ENCODE measurements at places on chromosomes 4 and X. TPM values are rescaled to one million over a fixed set of nuclear protein-coding genes. Genes with fewer than 3 reads are reported as not detected.
A peak's percentile ranks its signal among the peaks of the same experiment; 100 is the strongest.

The MAGED4B gene
- 16.1 TPM for total RNA-seq

The GABRG1 gene
- not detected for total RNA-seq

The CLGN gene
- total RNA-seq = 3.6 TPM

The COL25A1 gene
- 0.16 TPM for total RNA-seq

The FGF5 gene
- 2.5 TPM for total RNA-seq

The TKTL1 gene
- total RNA-seq = not detected

The ARHGEF6 gene
- 19.2 TPM for total RNA-seq

The JCHAIN gene
- total RNA-seq = not detected

The SSX2 gene
- not detected for total RNA-seq

The PGAM4 gene
- total RNA-seq = not detected

GRCh38 chr4:112172180-112172579 is 26.9 kb downstream of the FAM241A start:
- no peaks in the 10 kb centered on the region for H3K27me3 ChIP-seq
- H3K4me1 ChIP-seq = peaks cover 22% of the 10 kb centered on the region
- no peak overlapping the region for H3K27ac ChIP-seq

DNA sequence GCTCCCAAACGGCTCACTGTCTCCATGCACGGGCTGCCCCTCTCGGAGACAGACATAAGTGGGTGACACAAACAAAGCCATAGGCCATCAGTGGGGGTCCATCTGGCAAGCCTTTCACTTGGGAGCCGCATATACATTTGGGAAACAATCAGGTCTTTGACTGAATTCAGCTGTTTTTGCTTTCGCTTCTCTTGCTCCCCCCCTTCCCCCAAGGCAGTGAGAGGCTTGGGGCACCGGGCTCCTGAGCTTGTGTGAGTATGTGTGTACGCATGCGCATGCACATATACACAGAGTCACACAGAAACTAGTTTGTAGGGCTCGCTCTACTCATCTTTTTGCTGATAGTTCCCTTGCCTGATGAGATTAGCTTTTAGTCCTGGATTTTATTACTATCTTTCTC is 284.4 kb downstream of the AFF2 start:
- H3K4me3 ChIP-seq = no peak overlapping the region
- no peaks in the 10 kb centered on the region for H3K36me3 ChIP-seq
- no peaks in the 10 kb centered on the region for H3K27me3 ChIP-seq
- H3K27ac ChIP-seq = no peak overlapping the region
- no peak for DNase-seq

GRCh38 chr4:60128888-60129287 is 1071.2 kb upstream of the ADGRL3 start:
- H3K27me3 ChIP-seq = no peaks in the 10 kb centered on the region
- no peaks in the 10 kb centered on the region for H3K36me3 ChIP-seq
- no peak overlapping the region for H3K4me3 ChIP-seq
- DNase-seq = no peak
- H3K27ac ChIP-seq = no peak overlapping the region

- H3K27ac ChIP-seq = no peak overlapping the region
- no peaks in the 10 kb centered on the region for H3K4me1 ChIP-seq
- no peaks in the 10 kb centered on the region for H3K27me3 ChIP-seq
- DNase-seq = no peak
- no peak overlapping the region for H3K4me3 ChIP-seq
- no peaks in the 10 kb centered on the region for H3K36me3 ChIP-seq
These were observed 413.2 kb upstream of the TECRL start for GRCh38 chr4:64822405-64822804.

DNA sequence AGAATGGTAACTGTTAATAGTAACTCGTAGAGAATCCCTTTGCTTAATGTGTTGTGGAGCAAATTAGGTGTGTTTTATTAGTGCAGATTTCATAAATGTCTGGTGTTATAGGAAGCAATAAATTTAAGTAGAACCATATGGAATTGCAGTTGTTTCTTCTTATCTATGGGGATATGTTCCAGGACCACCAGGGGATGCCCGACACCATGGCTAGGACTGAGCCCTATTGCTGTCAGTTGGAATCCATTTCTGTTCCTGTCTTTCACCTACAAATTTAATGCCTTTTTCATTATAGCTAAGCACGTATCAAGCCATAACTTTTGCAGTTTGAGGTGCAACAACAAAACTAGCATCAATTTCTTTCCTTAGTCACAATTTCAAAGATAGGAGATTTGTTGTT is 72.5 kb downstream of the DDIT4L start:
- no peak for DNase-seq
- no peaks in the 10 kb centered on the region for H3K4me1 ChIP-seq
- no peaks in the 10 kb centered on the region for H3K27me3 ChIP-seq
- H3K4me3 ChIP-seq = no peak overlapping the region
- no peaks in the 10 kb centered on the region for H3K36me3 ChIP-seq

- H3K36me3 ChIP-seq = no peaks in the 10 kb centered on the region
- no peak overlapping the region for H3K4me3 ChIP-seq
- H3K4me1 ChIP-seq = no peaks in the 10 kb centered on the region
- DNase-seq = no peak
- no peaks in the 10 kb centered on the region for H3K27me3 ChIP-seq
These were observed 122.4 kb upstream of the NPY2R start for GRCh38 chr4:155085843-155086530.

- H3K4me1 ChIP-seq = peaks cover 31% of the 10 kb centered on the region
- no peak overlapping the region for H3K27ac ChIP-seq
- H3K36me3 ChIP-seq = no peaks in the 10 kb centered on the region
- no peak overlapping the region for H3K4me3 ChIP-seq
These were observed 19.3 kb downstream of the DDIT4L start for GRCh38 chr4:100170986-100171385.

DNA sequence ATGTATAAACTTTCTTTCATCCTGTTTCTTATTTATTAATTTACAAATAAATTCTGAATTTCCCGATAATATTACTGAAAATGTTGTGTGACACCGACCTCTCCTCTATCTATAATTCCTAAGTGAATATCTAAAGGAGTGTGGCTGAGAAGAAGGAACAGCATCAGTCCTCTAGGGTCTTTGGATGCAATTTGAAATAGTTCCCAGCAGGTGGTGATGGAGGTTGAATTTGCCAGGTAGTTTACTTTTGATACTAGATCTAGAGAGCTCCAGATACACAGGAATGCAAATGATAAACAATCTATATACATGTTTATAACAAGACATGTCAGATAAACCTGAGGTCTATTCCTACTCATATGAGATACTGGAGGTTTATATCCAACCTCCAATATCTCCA is 305.4 kb downstream of the PCDH18 start:
- no peaks in the 10 kb centered on the region for H3K27me3 ChIP-seq
- H3K27ac ChIP-seq = no peak overlapping the region
- no peaks in the 10 kb centered on the region for H3K4me1 ChIP-seq

- no peaks in the 10 kb centered on the region for H3K27me3 ChIP-seq
- H3K4me3 ChIP-seq = peak overlapping the region; percentile 19
- H3K27ac ChIP-seq = peak overlapping the region; percentile 95
- peaks cover 27% of the 10 kb centered on the region for H3K4me1 ChIP-seq
- peaks cover 6% of the 10 kb centered on the region for H3K36me3 ChIP-seq
- DNase-seq = peak; percentile 98
These were observed 293.1 kb downstream of the CAMK2D start for GRCh38 chr4:113468165-113469022.

GRCh38 chrX:41475191-41475590 is 28.0 kb downstream of the NYX start:
- no peaks in the 10 kb centered on the region for H3K27me3 ChIP-seq
- H3K27ac ChIP-seq = no peak overlapping the region
- H3K36me3 ChIP-seq = no peaks in the 10 kb centered on the region
- H3K4me3 ChIP-seq = no peak overlapping the region

DNA sequence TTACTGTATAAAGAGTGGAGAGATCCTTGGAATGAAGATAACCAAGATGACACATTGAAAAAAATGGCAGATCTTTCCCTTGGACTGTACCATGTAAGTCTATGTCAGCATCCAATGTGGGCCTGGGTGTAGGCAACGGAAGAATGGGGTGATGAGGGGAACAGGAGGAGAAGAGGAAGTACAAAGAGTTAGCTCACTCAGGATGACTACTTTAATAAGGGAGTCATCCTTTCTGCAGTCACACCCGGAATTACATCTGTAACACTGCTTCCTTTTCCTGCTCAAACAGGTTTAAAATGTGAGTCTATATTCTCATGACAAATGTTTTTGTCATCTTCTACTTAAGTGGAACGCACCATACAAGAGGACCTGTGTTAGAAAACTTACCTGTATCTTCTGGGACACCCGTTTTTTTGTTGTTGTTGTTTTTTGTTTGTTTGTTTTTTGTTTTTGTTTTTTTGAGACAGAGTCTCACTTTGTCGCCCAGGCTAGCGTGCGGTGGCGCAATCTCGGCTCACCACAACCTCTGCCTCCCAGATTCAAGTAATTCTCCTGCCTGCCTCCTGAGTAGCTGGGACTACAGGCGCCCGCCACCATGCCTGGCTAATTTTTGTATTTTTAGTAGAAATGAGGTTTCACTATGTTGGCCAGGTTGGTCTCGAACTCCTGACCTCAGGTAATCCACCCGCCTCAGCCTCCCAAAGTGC is 18.0 kb downstream of the HPSE start:
- H3K4me3 ChIP-seq = no peak overlapping the region
- H3K27me3 ChIP-seq = no peaks in the 10 kb centered on the region
- H3K36me3 ChIP-seq = no peaks in the 10 kb centered on the region
- DNase-seq = no peak
- H3K4me1 ChIP-seq = no peaks in the 10 kb centered on the region
- H3K27ac ChIP-seq = no peak overlapping the region

GRCh38 chrX:24184018-24184417 is 34.5 kb downstream of the ZFX start:
- H3K27ac ChIP-seq = no peak overlapping the region
- H3K4me1 ChIP-seq = peaks cover 6% of the 10 kb centered on the region
- H3K4me3 ChIP-seq = no peak overlapping the region
- no peak for DNase-seq
- no peaks in the 10 kb centered on the region for H3K27me3 ChIP-seq
- peaks cover 17% of the 10 kb centered on the region for H3K36me3 ChIP-seq

DNA sequence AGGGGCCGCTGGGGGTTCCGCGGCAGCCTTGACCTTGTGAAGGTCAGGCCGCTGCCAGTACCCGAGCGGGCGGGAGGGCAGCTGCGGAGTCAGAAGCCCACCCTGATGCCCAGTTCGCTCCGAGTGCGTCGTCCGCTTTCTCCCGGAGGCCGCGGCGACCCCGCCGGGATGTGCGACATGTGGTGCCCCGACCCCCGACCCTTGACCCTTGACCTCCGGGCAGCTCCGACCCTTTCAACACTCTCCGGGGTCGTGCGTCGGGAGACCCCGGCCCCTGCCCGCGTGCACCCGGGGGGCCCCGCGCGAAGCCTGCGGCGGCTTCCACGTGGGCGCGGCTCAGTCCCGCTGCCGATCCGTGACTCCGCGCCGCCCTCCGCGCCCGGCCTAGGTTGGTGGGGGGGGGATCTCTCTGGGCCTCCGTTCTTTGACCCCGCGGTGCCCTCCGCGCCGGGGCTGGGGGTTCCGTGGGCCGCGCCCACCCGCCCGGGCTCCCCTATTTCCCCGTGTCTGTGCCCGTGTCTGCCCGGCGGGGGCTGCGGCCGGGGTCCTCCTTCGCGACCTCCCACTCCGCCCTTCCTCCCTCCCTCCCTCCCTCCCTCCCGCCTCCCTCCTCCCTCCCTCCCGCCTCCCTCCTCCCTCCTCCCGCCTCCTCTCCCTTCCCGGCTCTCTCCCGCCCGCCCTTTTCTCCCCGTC is 609 bp upstream of the SLC25A6 start:
- H3K4me1 ChIP-seq = peaks cover 12% of the 10 kb centered on the region
- H3K36me3 ChIP-seq = peaks cover 50% of the 10 kb centered on the region
- DNase-seq = peak; percentile 73
- H3K27ac ChIP-seq = peak overlapping the region; percentile 79
- H3K4me3 ChIP-seq = peak overlapping the region; percentile 94

GRCh38 chr4:65798498-65799127 is 128.3 kb upstream of the EPHA5 start:
- DNase-seq = no peak
- H3K4me1 ChIP-seq = no peaks in the 10 kb centered on the region
- no peak overlapping the region for H3K4me3 ChIP-seq
- no peak overlapping the region for H3K27ac ChIP-seq

GRCh38 chr4:101239665-101240064 is 107.7 kb downstream of the PPP3CA start:
- H3K27me3 ChIP-seq = no peaks in the 10 kb centered on the region
- H3K4me3 ChIP-seq = no peak overlapping the region
- H3K27ac ChIP-seq = no peak overlapping the region
- H3K36me3 ChIP-seq = no peaks in the 10 kb centered on the region

- 0 out of 2 replicates have a peak, but pooled peaks cover 5% of the 10 kb centered on the region for H3K4me1 ChIP-seq
- H3K36me3 ChIP-seq = no peaks in the 10 kb centered on the region
- H3K27me3 ChIP-seq = no peaks in the 10 kb centered on the region
- no peak for DNase-seq
These were observed 91.1 kb downstream of the PPP3CA start for GRCh38 chr4:101256222-101256621.

GRCh38 chr4:26058537-26058936 is 144.5 kb downstream of the SMIM20 start:
- no peak overlapping the region for H3K4me3 ChIP-seq
- no peaks in the 10 kb centered on the region for H3K27me3 ChIP-seq
- H3K27ac ChIP-seq = no peak overlapping the region

GRCh38 chrX:35819241-35819640 is 21.1 kb downstream of the MAGEB16 start:
- no peaks in the 10 kb centered on the region for H3K36me3 ChIP-seq
- DNase-seq = no peak
- no peak overlapping the region for H3K4me3 ChIP-seq
- H3K27ac ChIP-seq = no peak overlapping the region

GRCh38 chrX:47097018-47097417 is 18.8 kb downstream of the RGN start:
- no peaks in the 10 kb centered on the region for H3K4me1 ChIP-seq
- no peak overlapping the region for H3K27ac ChIP-seq
- H3K27me3 ChIP-seq = no peaks in the 10 kb centered on the region
- no peaks in the 10 kb centered on the region for H3K36me3 ChIP-seq
- no peak overlapping the region for H3K4me3 ChIP-seq
- DNase-seq = no peak

DNA sequence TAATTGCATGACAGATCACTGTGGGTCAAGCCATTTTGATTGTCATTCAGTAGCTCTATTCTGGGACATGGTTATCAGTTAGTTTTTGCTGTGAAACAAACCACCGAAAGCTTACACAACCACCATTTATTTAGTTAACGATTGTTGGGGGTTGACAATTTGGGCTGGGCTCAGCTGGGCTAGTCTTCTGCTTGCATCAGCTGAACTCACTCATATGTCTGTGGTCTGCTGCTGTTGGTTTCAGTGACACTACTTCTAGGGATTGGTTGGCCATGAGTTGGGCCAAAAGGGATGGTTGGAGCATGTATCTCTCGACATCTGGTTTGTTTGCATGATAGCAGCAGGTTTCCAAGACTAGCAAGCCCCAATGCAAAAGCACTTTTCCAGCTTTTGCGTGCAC is 5.3 kb upstream of the SMIM10 start:
- no peak for DNase-seq
- H3K4me1 ChIP-seq = peaks cover 11% of the 10 kb centered on the region
- no peaks in the 10 kb centered on the region for H3K27me3 ChIP-seq
- H3K27ac ChIP-seq = no peak overlapping the region
- no peaks in the 10 kb centered on the region for H3K36me3 ChIP-seq
- H3K4me3 ChIP-seq = no peak overlapping the region

- no peaks in the 10 kb centered on the region for H3K36me3 ChIP-seq
- H3K4me3 ChIP-seq = no peak overlapping the region
- DNase-seq = no peak
- H3K4me1 ChIP-seq = no peaks in the 10 kb centered on the region
- no peaks in the 10 kb centered on the region for H3K27me3 ChIP-seq
- H3K27ac ChIP-seq = no peak overlapping the region
These were observed 660.5 kb upstream of the PABPC4L start for GRCh38 chr4:134862116-134862515.

- no peak overlapping the region for H3K4me3 ChIP-seq
- no peak for DNase-seq
- H3K4me1 ChIP-seq = no peaks in the 10 kb centered on the region
- no peaks in the 10 kb centered on the region for H3K36me3 ChIP-seq
- no peak overlapping the region for H3K27ac ChIP-seq
These were observed 24.3 kb upstream of the TEX13C start for GRCh38 chrX:125295337-125295736.

Measured in SJSA1 (cell line).